Activated gamma-delta T cell (primary cell): ENCODE measurements at places on chromosomes 4 and X.

- DNase-seq: no peak
These were observed 403.0 kb downstream of the ADGRL3 start for GRCh38 chr4:61603086-61603485.

- no peak for DNase-seq
These were observed 74.7 kb upstream of the GATB start for GRCh38 chr4:151835467-151835866.

- no peak for DNase-seq
These were observed 66.6 kb downstream of the ING2 start for GRCh38 chr4:183571350-183571941.

GRCh38 chrX:44071847-44072551, 98.8 kb upstream of the NDP start:
- DNase-seq: no peak

GRCh38 chr4:96162636-96163035, 322.7 kb downstream of the PDHA2 start:
- DNase-seq: no peak

GRCh38 chr4:144872508-144873225, 225.3 kb downstream of the ANAPC10 start:
- DNase-seq: no peak

GRCh38 chr4:110515676-110516075, 39.7 kb downstream of the ENPEP start:
- DNase-seq: no peak

DNA sequence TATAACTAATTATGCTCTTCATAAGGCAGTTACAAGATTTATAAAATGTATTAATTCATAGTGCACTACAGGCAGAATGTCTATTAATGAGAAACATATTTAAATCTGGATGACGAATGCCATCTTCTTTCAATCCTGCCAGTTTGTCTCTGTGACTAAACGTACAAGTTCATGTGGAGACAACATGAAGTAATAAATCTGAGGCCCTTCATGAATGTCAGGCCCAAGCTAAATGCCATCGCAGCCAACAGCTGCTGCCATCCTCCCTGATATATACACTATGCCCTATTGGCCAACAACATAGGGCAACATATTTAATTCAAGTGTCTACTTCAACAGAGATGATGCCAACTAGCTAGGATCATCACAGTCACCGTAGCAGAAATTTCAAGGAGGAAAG, 43.7 kb downstream of the TSPAN5 start:
- DNase-seq: no peak

DNA sequence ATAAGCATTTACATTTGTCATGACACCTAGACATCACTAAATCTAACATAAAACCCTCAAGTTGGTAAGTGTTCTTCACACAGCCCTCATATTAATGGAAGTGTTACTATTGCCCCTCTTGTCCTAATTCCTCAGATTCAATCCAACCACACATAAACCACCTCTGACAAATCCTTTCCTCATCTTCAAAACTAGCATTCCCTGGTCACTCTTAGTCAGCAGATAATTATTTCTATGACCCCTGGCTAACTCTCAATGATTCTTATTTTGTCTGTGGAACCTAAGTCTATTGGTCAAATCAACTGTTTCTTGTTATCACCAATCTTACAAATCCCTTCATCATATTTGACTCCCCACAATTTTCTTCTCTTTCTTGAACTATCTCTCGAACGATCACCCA, 168.6 kb downstream of the PPP3CA start:
- no peak for DNase-seq

- DNase-seq: no peak
These were observed 8.3 kb downstream of the HNRNPDL start for GRCh38 chr4:82421796-82422560.

GRCh38 chr4:139115226-139115625, 61.8 kb downstream of the ELF2 start:
- no peak for DNase-seq

- no peak for DNase-seq
These were observed 262.5 kb downstream of the GRID2 start for GRCh38 chr4:92566269-92566668.

GRCh38 chr4:142194905-142195304, 558.5 kb downstream of the IL15 start:
- no peak for DNase-seq

DNA sequence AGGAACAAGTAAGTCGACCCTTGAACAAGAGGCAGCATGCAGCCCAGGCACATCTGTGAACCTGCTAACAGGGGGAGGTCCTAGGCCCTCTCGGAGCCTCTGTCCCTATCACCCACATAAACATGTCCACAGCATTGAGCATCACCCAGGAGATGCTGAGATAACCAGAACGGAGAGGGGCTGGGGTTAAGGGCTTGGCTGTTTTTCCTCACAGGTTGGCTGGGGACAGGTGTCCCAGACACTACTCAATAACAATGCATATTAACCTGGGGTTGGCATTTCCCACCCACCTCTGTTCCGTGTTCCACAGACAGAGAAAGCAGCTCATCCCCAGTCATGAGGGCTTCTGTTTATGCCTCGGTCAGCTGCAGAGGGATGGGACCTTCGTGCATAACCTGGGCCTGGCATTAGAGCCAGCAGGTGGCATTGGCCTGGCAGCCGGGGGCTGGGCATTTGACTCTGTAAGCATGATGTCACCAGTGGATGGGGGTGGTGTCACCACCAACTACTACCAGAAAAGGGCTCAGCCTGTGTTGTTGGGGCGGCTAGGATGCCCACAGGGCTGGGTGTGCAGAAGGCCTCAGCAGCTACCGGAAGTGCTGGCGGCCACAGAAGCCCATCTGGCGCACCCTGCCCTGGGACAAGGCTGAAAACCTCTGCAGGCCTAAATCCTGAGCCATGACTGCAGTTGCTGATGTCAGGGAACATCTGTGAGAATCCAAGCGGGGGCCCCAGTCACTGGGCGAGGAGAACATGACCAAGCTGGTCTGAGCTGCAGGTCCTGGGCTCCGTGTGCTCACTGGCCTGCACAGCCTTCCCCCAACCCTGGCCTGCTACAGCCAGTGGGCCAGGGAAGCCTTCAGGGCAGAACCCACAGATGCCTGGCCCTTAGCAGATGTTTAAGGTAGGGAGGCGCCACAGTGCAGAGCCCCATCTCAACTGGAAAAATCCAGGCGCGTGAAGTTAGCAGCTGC, 351.4 kb downstream of the NR3C2 start:
- DNase-seq: no peak

GRCh38 chrX:115060013-115060412, 42.6 kb upstream of the IL13RA2 start:
- no peak for DNase-seq

- no peak for DNase-seq
These were observed 157.1 kb upstream of the DGKK start for GRCh38 chrX:50627696-50628095.

DNA sequence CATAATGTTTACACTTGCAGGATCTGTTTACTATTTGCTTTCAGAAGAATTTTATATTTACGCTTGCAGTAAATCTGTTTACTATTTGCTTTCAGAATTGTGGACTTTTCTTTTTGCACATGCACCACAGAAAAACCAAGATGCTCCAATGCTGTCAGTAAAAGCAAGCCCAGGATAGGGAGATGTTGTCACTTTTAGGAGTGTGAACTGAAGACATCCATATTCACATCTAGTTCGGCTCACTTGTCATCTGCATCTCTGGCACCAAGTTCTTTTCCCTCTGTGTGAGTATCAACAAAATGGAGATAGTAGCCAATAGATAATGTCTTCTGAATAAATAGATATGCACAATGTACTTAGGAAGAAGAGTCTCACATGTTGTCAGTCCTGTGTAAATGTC, 109.3 kb upstream of the MXRA5 start:
- DNase-seq: no peak

- no peak for DNase-seq
These were observed 182.5 kb upstream of the ARX start for GRCh38 chrX:25198253-25198652.

- DNase-seq: no peak
These were observed 300.0 kb upstream of the PUDP start for GRCh38 chrX:7447801-7448499.

DNA sequence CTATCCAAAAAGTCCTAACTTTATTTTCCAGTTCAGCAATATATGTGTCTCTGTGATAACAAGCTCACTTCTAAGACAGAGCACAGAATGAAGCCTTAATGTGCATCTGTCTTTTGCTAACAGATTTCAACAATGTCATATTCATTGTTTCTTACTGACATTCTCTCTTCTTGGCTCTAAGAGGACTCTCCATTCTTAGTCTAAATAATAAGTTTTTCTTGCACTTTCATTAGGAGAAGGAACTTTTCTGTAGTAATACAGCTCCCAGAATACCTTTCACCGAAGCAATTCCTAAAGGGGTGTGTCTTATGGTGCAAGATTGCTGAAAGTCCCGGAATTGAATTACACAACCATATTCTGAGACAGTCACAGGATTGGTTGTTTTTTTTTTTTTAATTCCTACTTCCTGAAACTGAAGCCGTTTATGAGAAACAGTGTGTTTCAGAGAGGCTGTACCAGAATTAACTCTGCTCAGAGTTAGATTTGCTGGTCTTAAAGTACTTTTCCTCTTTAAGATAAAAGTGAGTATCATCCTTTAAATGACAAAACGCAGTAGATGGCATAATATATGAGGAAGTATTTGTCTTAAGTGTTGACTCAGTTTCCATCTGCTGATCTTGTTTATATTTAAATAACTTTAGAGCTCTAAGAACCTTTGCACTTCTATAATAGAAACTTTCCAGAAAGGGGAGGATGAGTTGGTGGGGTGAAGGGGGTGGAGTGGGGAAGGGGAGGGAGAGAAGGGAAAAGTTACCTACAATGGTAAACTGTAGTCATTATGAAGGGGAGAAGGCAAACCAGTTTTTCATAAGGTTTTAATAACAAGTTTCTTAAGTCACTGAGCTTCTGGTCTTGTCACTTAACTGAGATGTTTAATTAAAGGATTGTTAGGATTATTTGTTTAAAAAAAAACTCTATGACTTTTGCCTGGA, at the start of gene ALPK1:
TSS of gene ALPK1 (plus strand) at position 421 of the 932 bp plus-strand sequence.
- no peak for DNase-seq

- DNase-seq: no peak
These were observed 14.8 kb downstream of the TBC1D1 start for GRCh38 chr4:37905533-37906169.

DNA sequence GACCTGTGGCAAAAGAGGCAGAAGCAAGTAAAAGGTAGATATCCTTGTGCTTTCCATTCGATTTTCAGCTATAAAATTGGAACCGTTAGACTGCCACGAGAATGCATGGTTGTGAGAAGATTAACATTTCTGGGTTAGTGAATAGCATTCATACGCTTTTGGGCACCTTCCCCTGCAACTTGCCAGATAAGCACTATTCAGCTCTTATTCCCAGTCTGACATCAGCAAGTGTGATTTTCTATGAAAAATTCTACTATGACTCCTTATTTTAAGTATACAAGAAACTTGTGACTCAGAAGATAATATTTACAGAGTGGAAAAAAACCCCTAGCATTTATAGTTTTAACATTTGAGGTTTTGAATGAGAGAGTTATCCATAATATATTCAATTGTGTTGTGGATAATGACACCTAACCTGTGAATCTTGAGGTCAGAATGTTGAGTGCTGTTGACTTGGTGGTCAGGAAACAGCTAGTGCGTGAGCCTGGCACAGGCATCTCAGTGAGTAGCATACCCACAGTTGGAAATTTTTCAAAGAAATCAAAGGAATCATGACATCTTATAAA, 3.9 kb downstream of the FGB start:
- no peak for DNase-seq

GRCh38 chr4:73193155-73193554, 65.4 kb downstream of the ANKRD17 start:
- DNase-seq: no peak

DNA sequence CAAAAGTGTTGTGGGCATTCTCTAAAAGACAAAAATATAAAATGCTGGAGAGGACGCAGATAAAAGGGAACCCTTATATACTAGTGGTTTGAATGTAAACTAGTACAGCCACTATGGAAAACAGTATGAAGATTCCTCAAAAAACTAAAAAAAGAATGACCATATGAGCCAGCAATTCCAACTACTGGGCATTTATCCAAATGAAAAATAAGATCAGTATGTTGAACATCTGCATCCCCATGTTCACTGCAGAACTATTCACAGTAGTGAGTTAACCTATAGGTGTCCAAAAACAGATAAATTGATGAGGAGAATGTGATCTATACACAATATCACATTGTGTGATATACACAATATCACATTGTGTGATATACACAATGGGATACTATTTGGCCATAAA, 1615.3 kb downstream of the PCDH18 start:
- no peak for DNase-seq

- no peak for DNase-seq
These were observed 73.0 kb upstream of the NR3C2 start for GRCh38 chr4:148515248-148515647.

GRCh38 chrX:75228854-75229253, 45.0 kb upstream of the UPRT start:
- no peak for DNase-seq

- DNase-seq: no peak
These were observed 47.8 kb upstream of the HSD17B10 start for GRCh38 chrX:53481816-53482465.

- no peak for DNase-seq
These were observed 134.7 kb downstream of the PALLD start for GRCh38 chr4:168631241-168632162.

DNA sequence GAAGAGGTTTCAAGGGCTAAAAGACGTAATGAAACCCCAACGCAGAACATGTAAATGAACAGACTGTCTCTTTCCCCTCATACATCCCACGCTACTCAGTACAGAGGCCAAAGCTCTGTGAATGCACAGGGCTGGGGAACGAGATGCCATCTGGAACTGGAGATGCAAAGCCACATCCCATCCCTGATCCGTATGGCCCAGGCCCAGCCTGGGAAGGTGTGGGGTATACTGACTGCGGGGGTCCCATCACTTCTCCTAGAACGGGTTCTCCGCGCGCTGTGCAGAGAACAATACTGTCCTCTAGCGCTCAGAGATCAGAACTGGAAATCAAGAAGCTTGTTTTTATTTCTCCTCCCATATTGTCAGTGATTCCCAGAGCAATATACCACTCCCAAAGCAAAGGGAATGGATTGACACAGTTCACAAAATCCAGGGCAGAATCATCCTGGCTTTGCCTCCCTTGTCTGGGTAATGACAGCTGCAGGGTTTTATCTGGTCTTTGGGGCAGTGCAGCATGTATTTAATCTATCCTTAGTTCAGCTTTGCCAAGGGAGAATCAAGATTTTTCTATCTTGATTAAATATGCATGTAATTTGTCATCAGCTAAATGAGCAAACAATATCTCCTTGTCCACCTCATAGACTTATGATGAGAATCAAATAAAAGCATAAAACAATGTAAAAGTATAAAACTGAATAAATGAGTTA, 47.3 kb upstream of the TLR3 start:
- no peak for DNase-seq

- no peak for DNase-seq
These were observed 119.1 kb downstream of the TEX13A start for GRCh38 chrX:105101378-105101777.

GRCh38 chr4:139988863-139989765, 164.9 kb downstream of the MAML3 start:
- no peak for DNase-seq

GRCh38 chr4:177596991-177597390, 154.8 kb upstream of the AGA start:
- DNase-seq: no peak

- no peak for DNase-seq
These were observed 181.1 kb upstream of the SMIM31 start for GRCh38 chr4:164572877-164573279.
